ENCODE measurements at places on chromosomes 4 and X.
A peak's percentile ranks its signal among the peaks of the same experiment; 100 is the strongest.

DNA sequence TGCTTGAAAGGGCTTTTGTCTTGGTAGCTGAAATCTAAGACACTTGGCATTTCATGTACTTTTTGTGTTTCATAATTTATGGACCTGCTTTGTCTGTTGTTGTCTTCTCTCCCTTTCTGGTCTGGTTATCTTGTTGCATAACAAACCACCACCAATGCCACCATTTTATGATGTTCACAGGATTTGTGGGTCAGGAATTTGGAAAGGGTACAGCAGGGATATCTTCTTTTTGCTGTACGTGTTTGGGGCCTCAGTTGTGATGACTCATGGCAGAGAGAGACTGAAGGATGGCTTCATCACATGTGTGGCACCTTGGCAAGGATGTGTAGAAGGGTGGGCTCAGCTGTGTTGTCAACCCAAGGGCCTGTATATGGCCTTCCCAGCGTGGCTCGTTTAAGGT, 35.2 kb downstream of the KDM6A start:
- no peak for DNase-seq

DNA sequence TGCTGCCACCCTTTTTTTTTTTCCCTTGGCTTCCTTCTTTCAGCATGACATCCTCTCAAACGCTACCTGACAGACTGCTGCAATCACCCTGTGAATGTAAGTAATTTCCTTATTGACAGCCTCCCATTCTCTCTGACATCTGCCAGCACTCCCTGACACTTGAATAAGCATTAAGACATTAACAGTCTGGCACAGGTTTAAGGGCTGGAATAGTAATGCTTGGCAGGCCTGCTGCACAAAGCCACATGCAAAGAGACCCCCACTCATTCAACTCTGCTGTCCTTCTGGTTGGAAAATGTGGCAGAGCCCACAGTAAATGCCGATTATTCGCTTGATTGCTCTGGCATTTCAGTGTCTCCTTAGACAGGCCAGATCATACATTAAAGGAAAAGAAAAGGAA, 28.1 kb upstream of the RASGEF1B start:
- no peak for DNase-seq

- no peak for DNase-seq
Measured at GRCh38 chr4:7000421-7001176, 42.6 kb upstream of the TADA2B start.

- DNase-seq = no peak
Measured at GRCh38 chrX:68720851-68721250, 73.4 kb downstream of the STARD8 start.

GRCh38 chrX:137550665-137551261, 15.2 kb upstream of the ZIC3 start:
- DNase-seq = no peak

GRCh38 chr4:87523307-87523706, 5.9 kb downstream of the SPARCL1 start:
- DNase-seq = no peak

DNA sequence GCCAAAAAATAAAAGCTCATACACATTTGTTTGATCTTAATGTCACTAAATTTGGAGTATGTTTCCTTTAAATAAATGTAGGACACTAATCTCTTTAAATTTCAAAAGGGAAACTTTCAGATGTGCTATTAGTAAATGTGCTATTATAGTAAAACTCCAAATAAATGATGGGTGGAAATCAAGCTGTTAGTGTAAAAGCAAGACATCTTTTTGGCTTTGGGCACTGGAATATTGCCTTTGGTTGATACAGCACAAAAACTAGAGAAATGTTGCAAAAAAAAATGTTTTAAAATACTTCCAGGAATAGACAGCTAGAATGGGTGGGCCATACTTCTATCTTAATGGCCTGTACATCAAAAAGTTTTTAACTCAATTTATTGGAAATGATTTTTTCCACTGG, 151.6 kb downstream of the FBXO8 start:
- no peak for DNase-seq

GRCh38 chr4:110586131-110586850, 36.6 kb downstream of the PITX2 start:
- peak; percentile 15 for DNase-seq

DNA sequence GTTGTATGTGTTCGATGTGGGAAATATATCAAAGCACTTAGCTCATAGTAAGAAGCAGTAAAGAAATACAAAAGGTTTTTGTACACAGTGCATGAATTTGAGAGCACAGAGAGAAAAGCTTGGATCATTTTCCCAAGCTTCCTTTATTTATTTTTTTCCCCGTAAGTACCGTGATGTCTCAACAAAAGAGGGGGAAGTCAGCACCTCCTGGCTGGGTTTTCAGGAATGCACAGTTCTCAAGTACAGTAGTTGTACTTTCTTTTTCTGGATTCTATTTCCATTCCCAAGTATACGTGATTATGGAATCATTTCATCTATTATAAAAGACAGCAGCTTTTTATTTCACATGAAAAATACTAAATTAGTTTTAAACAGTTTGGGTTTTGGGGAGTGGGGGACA, 171.5 kb upstream of the EDNRA start:
- DNase-seq = no peak

- no peak for DNase-seq
Measured at GRCh38 chrX:132900633-132901293, 57.7 kb downstream of the HS6ST2 start.

GRCh38 chr4:20192736-20193135, 59.0 kb upstream of the SLIT2 start:
- no peak for DNase-seq

DNA sequence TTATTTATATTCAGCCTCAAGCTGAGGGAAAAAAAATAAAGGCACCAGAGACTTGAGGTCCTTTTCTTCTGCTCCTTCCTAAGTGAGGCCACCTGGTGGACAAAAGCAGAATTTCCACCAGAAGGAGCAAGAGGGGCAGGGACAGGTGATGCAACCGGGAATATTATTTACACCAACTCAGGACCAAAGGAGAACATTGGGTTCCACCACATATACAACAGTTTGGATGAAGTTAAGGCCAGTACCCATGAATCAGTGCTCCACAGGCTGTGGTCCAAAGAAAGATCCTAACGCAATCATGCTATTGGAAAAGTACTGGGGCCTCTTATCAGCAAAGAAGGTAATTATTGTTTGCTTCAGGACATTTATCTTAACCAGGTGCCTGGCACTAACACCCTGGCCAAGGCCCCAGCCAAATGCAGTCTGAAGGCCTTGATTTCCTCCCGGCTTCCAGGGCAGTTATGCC, 57.4 kb downstream of the TSC22D3 start:
- DNase-seq = peak; percentile 59

DNA sequence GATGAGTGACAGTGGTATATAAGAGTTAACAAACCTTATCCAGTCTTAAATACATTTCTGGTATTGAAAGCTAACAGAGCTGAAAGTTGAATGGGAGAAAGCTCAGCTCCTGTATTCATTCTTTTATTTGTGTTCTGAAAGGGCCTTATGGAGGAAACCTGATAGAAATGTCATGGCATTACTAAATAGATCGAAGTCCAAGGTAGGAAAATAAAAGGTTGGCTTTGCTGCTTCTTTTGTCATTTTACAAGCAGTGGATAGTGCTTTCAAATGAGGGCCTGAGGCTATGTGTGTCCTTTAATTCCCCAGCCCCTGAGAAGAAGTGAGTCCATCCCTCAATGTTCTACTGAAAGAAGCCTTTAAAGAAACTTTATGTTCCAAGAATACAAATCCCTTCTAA, 974.3 kb upstream of the INTU start:
- no peak for DNase-seq

DNA sequence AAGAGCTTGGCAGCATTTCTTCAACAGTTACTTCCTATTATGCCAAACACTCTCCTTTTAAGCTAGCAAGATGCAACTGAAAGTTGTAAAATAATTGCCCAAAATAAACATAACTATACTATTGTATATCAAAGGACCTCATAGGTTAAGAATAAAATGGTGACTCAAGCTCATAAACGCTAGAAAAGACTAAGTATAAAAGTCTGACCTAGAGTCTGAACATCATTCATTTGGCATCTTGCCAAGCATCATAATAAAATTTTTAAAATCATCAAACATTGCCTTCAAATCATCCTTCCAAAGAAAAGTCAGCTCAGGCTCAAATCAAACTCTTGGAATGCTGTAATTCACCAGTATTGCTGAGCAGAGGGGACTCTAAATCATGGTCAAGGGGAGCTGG, 281.2 kb downstream of the QDPR start:
- no peak for DNase-seq

- no peak for DNase-seq
Measured at GRCh38 chr4:96260064-96260682, 420.3 kb downstream of the PDHA2 start.

- no peak for DNase-seq
Measured at GRCh38 chr4:15451181-15451865, 18.4 kb upstream of the CC2D2A start.

DNA sequence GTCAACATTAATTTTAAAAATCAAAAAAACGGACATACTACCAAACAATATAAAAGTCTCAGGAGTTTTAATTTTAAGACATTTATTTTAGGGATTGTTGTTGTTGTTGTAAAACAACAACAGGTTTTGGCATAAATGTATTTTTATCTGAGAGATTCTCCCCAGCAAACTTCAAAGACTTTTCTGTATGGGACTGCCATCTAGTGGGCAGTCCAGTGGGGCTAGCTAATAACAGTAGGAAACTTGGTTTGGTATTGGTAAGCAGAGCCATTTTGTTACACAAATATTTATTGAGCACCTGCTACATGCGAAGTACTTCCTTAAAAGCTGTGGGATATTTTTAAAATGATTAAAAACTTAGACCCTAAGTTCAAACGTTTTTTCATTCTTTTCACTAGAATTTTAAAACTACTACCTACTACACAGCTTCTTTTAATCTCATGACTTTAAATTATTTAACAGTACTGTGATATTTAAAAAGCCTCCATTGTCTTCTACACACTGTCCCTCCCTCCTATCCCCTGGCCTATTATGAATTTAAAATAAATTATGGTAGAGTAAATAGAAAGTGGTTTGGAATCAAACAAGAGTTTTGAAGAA, 1028.4 kb upstream of the INTU start:
- peak; percentile 15 for DNase-seq

DNA sequence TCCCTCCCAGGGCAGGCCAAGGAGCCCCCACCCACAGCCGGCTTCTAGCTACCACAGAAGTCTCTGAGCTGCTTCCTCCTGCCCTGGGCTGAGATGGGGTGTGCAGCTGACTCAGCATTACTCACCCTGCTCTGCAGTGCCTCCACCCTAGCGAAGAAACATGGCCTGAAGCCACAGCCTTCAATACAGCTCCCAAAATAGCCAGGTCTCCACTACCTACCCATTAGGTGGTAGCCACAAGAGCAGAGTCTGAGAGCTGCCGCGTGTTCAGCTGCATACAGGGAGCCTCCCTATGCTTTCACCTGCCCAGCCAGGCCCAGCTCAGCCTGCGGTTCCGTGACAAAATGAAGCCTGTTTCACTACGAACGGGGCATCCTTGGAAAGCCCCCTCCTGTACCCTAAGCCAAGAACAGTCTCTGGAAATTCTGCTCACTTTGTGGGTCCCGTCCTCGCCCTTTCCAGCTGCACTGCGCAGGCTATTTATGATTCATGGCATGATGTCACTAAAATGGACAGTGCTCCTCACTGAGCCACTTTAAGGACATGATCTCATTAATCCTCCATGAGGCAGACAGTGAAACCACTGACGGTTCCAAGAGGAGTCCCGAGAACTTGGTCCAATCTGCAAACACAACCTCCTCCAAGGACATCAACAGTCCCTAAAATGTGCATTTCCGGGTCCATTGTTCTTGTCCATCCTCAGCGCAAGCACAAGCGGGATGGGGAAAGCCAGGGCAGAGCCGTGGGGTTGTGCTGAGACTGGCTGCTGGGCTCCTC, 20.2 kb downstream of the WDR1 start:
- peak; percentile 66 for DNase-seq

- DNase-seq = no peak
Measured at GRCh38 chr4:137602436-137602835, 70.1 kb upstream of the PCDH18 start.

DNA sequence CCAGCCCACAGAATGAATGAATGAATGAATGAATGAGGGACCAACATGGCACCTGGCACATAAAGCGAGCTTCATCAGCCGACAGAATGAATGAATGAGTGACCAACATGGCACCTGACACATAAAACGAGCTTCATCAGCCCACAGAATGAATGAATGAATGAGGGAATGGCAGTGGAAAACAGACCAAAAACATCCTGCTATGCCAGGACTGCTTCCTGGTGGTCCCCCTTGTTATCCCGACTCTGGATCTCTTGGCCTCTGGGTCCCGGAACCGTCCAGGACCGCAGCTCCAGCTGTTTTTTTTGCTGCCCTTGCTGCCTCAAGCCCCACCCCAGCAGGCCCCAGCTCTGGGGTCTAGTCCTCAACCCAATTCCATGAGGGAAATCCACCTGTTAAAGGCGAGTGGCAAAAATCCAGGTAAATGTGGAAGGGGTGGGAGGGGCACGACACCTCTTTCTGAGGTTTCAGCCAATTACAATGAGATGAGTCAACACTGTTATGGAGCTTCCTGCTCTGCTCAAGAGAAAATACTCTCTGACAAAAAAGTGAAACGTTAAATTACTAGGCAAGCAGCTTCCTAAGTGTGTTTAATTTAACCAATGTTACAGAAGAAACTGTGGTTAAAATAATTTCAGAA, 72.0 kb upstream of the MTNR1A start:
- DNase-seq = no peak

DNA sequence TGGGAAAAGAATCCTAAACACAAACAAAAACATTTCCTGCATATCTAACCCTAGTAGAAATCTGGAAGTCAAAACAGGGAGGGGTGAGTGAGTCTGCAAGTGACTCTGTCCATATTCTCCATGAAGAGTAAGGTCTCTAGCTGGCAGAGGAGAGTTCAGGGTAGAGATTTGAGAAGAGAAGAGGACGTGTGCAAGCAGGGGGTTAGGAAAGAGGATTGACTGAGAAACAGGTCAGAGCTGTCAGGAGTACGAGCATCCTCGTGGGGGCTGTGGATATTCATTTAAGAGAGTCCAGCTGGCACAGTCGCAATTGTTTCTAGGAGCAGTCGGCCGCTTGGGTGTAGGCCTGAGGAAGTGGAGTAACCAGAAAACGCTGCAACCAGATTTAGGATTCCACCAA, 27.9 kb downstream of the PROM1 start:
- DNase-seq = no peak

GRCh38 chr4:149595500-149595899, 220.1 kb downstream of the IQCM start:
- no peak for DNase-seq

All from AG09319 (cell line).